Activated CD4-positive, alpha-beta T cell treated with anti-CD3 and anti-CD28 coated beads, Interleukin-2, amount 50 U/mL, for 48 hours (primary cell): ENCODE measurements at places on chromosomes 1 and 21.

- no peak for DNase-seq
Measured at GRCh38 chr1:9595156-9595967, 6.7 kb downstream of the TMEM201 start.

GRCh38 chr1:200934676-200935245, 40.1 kb downstream of the INAVA start:
- DNase-seq: no peak

- DNase-seq: no peak
Measured at GRCh38 chr1:217585577-217585976, 45.3 kb downstream of the GPATCH2 start.

DNA sequence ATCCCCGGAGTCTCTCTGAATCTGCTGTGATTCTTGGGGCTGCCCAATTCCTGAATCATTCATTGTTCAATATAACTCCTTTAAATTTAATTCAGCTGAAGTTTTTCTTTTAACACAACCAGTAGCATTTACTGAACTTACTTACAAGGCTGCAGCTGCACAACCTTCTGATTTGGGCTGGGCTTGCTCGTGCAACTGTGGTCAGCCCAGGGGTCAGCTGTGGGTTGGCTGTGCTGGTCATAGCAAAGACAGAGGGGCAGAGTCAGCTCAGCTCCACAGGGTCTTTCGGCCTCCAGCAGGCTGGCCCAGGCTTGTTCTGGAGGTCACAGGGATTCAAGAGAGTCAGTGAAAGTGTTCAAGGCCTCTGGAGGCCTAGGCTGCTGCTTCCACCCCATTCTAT, 186.1 kb downstream of the MATN1 start:
- no peak for DNase-seq

DNA sequence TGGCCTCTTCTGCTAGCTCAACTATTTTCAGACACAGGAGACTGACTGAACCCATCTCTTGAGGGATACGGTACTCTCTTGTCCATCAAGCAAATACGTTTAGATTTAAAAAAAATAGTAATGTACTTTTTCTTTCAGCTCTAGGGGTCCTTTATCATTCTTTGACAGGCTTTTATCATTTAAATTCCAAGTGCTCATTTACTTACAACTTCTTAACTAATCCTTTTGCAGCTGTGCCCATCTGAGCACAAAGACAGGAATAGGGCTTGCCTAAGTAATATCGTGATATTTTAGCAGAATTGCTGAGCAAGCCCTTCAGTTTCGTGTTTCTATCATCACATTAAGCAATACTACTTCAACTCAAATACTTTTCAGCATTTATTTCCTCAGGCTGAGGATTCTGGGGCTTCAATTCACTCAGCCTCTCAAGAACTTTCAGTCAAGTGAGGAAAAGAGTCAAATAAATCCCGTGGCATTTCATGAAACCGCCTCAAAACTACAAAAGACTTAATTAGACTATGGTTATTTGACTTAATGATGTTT, 317.6 kb downstream of the BACH1 start:
- DNase-seq: no peak

GRCh38 chr1:29991025-29991424, 732.4 kb downstream of the MATN1 start:
- no peak for DNase-seq

GRCh38 chr21:45294509-45295291, 7.0 kb upstream of the POFUT2 start:
- no peak for DNase-seq

- no peak for DNase-seq
Measured at GRCh38 chr1:3450983-3451382, 3.5 kb upstream of the ARHGEF16 start.

GRCh38 chr1:58739856-58740466, 40.1 kb upstream of the MYSM1 start:
- no peak for DNase-seq

DNA sequence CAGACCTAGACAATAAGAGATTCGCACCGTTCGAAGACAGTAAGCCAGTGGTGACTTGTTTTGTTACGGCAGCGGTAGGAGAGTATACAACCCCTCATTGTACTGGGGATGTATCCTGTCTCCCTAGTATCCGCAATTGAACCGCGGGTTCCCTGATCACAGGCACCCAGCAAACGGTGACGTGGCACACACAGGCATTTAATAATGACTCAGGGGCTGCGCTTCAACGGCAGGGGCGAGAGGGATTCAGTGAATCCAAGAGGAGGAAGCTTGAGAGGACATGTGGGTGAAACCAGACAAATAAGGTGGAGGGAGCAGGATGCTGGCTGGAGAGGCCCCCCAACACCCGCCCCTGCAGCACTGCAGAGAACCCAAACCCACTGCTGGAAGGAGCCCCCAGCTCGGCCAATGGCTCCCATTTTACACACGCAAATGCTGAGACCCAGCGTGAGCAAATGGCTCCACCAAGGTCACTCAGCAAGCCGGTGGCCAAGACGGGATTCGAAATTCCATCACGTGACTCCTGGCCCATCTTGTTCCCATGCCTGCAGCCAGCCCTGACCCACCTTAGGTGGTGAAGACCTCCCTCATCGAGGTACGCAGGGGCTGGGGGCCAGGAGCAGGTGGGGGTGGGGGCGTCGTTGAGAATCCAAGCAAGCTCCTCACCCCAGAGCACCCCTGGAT, 149.9 kb downstream of the SYF2 start:
- DNase-seq: no peak

GRCh38 chr1:13663969-13664368, 36.0 kb upstream of the PRDM2 start:
- DNase-seq: no peak

DNA sequence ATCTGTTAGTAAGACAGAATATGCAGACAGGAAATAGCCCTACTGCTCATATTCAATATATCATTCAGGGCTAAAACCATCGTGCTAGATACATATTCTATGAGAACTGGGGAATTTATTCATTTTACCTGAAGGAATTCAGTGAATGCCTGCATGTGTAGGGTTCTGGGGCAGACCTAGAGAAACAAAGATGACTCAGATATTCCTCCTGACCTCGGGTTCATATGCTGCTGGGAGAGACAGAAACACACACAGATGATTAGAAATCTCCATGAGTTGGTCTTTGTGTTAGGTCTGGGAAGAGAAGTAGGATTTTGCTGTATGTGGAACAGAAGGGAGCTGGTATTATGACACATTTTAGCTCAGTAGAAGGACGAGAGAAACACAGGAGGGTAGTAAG, 176.5 kb upstream of the ST6GALNAC5 start:
- no peak for DNase-seq

- no peak for DNase-seq
Measured at GRCh38 chr1:177307771-177308170, 137.0 kb downstream of the BRINP2 start.

DNA sequence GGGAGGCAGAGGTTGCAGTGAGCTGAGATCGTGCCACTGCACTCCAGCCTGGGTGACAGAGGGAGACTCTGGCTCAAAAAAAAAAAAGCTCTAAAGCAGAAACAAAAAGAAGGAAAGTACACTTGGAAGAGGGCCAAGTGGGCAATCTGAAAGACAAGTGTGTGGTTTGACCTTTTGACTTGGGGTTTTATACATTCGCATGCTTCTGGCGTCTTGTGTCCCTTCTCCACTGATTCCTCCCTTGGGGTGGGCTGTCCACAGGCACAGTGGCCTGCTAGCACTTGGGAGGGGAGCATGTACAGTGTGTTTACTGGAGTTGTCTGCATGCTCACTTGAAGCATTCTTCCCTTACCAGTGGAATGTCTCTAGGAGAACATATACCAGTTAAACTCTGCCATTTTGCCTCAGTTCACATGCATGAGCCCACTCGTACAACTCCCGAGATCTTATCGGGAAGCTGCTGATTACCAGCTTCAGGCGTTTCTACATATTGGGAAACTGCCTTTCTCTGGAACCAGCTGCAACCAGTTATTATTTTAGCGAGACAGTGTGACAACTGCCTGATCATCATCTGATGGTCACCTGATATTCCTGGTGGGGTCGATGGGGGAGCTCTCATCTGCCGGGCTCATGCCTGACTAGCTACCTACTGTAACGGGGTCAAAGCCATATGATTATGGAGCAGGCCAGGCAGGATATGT, 113.5 kb upstream of the ZNF678 start:
- no peak for DNase-seq

DNA sequence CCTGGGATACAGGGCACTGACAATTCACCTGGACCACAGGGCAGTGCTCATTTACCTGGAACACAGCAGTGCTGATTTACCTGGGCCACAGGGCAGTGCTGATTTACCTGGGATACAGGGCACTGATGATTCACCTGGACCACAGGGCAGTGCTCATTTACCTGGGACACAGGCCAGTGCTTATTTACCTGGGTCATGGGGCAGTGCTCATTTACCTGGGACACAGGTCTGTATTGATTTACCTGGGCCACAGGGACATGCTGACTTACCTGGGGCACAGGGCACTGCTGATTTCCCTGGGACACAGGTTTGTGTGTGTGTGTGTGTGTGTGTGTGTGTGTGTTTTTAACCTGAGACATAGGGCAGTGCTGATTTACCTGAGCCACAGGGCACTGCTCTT, 261.7 kb downstream of the MATN1 start:
- no peak for DNase-seq

GRCh38 chr1:150973258-150973835, 1.3 kb downstream of the CERS2 start:
- DNase-seq: peak; percentile 36

DNA sequence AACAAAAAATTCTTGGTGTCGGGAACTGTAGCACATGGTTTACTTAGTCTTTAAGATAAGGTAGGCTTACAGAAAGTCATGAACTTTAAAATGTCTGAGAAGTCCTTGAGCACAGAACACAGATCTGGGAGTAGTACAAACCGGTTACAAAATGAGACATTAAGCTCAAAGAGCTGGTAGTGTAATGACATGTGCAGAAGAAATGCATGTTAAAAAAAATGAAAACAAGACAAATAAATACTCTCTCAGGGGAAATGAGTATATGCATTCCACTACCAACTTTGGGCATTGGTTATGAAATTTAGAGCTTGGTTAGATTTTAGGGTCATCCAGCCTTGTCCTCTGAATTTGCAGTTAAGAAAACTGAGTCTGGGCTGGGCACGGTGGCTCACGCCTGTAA, 91.5 kb upstream of the F3 start:
- no peak for DNase-seq

DNA sequence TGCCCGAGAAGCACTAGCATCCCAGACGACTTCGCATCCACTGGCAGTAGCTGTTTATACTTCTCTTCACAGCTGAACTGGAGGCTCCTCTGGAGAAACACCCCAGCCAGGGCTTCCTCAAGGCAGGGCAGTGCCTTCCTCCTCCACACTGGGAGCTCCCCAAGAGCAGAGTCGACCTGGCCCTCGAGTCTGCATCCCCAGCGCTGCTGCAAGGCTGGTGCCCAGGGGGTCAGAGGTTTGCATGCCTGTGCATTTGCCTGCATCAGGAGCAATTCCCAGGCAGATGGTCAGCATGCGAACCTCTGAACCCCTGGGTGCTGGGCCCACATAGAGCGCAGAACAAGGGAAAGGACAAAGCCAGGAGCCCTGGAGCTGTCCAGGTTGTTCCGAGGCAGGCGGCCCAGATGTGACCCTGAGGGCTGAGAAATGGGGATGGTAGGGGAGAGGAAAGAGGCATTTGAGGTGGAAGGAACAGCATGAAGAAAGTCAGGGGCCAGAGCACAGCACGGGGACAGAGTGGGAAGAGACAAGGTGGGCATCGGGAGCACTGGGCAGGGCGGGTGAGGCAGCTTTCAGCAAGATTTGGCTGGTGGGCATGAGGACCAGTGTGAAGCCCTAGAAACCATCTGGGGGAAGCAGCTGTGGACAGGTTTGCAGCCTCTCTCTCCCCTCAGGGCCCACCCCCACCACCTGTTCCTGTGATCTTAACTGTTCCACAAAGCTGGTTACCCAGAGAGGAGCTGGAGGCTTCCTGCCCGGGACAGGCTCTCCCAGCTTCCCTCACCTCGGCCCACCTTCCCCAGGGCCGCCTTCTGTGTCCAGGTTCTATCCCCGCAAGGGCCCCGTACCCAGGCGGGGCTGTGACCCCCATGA, 6.4 kb upstream of the S100A8 start:
- DNase-seq: no peak

DNA sequence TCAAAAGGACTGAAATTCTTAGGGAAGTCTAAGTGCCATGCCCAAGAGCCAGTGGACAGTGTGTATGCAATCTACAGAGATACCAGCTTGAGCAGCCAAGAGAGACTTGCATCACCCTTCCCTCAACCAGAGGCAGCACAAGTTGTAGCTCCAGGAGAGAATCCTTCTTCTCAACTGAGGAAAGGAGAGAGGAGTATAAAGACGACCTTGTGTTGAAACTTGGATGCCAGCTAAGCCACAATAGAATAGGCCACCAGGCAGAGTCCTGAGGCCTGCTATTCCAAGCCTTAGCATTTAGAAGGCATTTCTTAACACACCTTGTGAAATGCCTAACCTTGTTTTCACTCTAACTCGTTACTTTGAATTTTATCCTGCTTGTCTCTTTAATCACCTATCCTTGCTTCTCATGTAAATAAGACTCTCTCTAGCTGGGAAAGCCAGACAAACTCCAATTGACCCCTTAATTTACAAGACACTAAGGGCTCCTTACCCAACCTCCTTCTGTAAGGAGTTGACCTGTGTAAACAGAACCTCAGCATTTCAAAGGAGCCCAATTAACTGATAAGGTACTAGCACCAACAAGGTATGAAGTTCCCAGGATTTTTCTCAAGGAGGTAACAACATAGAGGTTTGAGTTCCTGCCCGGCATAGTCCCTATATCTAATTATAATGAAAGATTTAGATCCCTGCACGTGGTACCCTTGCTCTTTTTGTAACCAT, 738.8 kb downstream of the AMY1C start:
- DNase-seq: no peak

DNA sequence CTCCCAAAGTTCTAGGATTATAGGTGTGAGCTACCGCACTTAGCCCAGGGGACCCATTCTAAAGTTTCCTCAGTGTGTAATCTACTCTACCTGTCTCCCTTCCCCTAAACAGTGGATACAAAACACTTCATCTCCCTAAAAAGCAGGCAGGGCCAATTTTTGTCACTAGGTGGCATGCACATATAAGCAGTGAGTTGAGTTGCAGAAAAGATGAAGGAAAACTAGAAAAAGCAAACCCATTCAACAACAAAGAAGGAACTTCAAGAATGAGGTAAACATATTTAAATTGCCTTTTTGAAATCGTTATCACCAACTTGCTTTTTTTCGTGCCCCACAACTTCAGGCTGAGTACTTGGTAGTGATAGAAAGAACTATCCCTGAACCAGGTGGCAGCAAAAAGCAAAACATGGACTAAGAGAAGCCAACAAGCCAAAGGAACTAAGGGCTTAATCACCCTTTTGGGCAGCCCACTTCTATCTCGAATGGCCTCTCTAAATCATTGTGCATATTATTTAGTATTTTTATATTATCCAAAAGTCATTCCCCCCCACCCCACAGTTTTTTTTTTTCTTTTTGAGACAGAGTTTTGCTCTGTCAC, 19.7 kb upstream of the ALDH9A1 start:
- DNase-seq: peak; percentile 37

GRCh38 chr21:14454016-14455009, 71.4 kb upstream of the HSPA13 start:
- no peak for DNase-seq

- DNase-seq: no peak
Measured at GRCh38 chr1:156862584-156862983, 1.9 kb downstream of the NTRK1 start.

- no peak for DNase-seq
Measured at GRCh38 chr1:83511146-83511726, 487.7 kb downstream of the TTLL7 start.
